AG10803 (cell line): ENCODE measurements at places on chromosomes 13 and 19.

DNA sequence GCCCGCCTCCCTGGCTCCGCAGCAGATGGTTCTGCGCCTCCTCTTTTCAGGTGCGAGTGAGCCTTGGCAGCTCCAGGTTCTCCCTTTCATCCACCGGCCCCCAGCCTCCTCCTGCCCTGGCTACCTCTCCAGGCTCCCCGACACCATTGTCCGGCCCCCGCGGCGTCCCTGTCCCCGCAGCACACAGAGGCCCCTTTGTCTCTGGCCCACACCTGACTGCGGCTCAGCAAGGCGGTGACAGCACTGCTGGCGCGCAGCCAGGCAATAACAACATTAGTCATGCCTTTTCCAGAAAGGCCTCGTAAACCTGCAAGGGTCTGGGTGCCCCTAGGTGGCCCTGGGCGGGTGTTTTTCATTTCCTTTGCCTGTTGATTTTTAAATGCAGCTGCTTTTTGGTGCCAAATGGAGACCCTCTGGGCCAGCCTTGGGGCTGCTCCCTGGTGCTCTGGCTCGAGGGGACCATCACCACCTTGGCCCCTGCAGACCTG is 73.2 kb upstream of the MEDAG start:
- no peak for DNase-seq

- DNase-seq, result peak; percentile 48
Observed at GRCh38 chr19:47609906-47610894, 1.3 kb downstream of the BICRA start.

DNA sequence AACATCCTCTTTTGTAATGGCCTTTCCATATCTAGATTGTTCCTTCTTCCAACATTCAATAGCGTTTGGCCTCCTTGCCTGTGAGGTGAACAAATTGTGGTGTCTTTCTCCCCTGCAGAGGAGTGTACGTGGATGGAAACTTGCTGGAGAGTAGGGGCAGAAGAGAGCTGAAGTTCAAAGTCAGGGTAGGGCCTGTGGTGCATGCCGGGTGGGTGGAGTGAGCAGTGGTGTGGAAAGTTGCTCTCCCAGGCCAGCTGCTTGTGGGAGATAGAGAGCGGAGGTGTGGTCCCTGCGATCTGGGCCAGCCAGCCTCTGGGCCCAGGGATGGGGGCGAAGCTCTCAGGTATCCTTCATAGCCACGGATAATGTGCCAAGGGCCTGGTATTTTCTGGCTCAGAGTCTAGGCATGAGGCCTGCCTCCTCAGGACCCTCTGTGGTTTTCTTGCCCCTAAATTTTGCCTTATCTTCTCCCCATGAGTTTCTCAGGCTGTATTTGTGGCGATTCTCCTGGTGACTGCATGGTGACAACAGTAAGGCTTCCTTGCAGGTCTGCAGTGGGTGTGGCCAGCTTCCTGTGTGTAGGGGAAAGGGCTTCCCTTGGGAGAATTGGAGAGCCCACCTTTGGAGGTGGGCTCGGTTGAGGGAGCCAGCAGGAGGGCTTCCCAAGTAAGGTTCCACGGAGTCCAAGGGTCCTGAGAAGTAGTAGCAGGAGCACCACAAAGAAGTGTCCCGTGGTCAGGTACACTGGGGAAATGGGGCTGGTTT is 6.7 kb downstream of the RGCC start:
- DNase-seq, result no peak

DNA sequence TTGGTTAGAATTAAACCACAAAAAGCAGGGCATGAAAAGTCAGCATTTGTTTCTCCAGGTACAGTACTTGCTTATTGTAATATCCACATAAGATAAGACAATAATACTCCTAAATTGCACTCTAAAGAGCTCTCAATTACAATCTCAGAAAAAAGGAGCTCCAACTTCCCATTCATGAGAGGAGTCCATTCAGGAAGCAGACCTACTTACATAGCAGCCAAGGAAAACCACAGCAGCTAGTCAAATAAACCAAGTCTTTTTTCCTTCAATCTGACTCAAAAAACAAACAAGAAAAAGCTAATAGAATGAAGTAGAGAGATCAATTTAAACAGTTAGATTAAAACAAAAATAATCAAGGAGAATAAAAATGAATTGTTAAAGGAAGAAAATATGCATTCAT is 885.2 kb upstream of the SLITRK6 start:
- DNase-seq, result no peak

DNA sequence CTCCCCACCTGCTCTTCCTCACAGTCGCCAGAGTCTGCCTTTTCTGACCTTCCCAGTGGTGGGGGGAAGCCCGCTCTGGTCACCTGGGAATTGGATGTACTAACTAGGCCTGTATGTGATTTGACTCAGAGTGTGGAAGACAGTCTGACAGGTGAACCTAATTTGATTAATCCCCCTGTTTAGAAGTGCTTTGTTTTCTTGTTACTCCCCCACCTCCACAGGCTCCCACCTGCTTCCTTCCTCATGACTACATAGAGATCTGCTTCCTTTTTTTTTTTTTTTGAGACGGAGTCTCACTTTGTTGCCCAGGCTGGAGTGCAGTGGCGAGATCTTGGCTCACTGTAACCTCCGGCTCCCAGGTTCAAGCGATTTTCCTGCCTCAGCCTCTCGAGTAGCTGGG is 44.0 kb downstream of the COG3 start:
- DNase-seq, result no peak

GRCh38 chr13:51218626-51219025 is 3.6 kb upstream of the FAM124A start:
- no peak for DNase-seq

DNA sequence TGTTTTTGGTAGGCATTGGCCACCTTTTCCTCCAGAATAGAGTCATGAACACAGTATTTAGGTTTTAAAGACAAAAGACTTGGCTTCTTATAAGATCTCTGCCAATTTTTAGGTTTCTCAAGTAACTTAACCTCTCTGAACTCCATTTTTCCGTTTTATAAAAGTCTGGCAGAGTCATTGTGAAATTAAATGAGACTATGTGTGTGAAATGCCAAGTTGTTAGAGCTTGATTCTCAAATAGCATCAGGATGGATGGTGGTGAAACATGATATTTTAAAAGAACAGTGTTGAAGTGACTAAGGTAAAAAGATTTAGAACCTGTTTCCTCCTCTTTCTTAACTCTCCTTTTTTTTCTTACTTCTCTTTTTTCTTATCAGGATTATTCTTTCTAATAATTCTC is 617.7 kb upstream of the SLITRK1 start:
- peak; percentile 14 for DNase-seq

DNA sequence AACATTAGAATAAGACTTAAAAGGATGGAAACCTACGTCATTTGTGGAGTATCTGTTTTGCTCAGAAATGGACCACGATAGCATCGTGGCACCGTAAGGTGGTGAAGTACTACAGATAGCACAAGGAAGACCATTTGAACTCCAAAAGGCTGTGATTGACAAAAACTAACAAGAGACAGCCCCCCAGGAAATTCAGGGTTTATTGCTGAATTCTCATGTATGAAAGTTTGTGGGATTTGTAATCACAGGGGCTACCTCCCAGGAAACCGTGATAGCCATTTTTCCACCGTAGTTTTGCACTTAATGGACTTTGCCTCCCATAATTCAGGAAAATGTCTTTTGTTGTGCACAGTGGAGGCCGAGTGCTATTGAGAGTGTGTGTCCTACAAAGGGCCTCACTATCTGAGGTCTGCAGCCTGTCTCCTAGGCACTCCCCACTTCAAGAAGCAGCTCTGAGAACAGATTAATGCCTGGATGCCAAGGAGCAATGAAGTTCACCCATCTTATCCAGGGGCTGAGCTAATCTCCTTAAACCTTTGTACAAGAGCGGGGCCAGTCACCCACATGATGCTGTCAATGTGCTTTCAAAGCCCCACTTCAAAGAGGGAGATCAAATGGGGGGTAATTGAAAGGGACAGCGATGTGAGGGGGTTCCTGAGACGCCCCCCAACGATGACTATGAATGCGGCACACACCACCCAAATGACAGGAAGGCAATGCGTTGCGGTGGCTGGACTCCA is 182.6 kb downstream of the COL4A1 start:
- no peak for DNase-seq

DNA sequence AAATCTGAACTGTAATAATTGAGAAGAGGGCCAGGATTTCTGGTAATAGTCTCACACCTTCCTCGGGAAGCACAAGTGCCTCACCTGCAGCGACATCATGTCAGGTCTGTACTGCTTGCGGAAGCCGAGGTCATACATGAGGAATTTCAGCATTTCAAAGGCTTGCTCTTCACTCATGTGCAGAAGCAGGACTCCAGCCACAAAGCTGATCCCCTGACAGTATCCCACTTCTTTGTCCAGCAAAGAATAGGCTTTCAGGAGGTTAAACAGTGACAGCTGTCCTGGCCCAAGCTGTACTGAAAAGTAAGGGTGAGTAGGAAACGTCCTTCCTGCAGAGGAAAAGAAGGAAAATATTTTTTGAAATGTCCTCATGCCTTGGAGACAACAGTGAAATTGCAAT is 182.7 kb downstream of the TBC1D4 start:
- no peak for DNase-seq
